OCI-LY7 (cell line): ENCODE measurements at places on chromosomes 11 and 22.

DNA sequence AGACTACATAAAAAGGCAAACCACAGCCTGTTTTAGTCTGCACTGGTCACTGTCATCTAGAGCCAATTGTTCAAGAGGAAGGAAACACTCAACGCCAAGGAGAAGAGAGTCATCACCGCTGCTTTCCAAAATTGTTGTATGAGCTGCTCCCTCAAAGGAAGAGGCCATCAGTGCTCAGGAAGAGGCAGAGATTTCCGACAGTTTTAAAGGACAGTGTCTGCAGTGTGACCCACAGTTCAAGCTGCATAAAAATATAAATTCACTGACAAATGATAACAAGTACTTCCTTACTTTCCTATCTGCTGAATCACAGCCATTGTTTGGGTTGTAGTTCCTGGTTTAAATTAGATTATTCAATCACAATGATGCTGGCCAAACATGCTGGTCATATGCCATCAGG, 16.4 kb downstream of the PRCP start:
- no peak for DNase-seq

GRCh38 chr11:44524751-44525201, 40.7 kb upstream of the CD82 start:
- no peak for DNase-seq

GRCh38 chr11:241634-242033, 4.9 kb downstream of the PSMD13 start:
- DNase-seq: no peak

- DNase-seq: no peak
These were observed 4.6 kb downstream of the MALAT1 start for GRCh38 chr11:65503368-65503948.

DNA sequence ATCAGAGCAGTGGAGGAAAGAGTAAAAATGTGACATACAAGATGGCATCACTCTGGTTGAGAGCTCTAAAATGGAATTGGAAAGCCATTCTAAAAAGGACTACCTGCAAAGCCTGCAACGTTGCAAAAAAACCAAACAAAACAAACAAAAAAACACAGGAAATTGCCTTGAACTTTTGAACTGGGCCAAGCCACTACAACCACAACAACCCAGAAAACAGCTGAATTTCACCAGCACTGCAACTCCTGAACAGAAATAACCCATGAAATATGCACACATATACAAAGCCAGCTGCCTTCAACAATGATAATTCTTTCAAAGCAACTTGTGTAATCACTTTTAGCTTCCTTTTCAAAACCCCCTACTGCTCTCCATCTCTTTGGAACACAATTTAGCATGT, 326.6 kb upstream of the LRRC4C start:
- no peak for DNase-seq

DNA sequence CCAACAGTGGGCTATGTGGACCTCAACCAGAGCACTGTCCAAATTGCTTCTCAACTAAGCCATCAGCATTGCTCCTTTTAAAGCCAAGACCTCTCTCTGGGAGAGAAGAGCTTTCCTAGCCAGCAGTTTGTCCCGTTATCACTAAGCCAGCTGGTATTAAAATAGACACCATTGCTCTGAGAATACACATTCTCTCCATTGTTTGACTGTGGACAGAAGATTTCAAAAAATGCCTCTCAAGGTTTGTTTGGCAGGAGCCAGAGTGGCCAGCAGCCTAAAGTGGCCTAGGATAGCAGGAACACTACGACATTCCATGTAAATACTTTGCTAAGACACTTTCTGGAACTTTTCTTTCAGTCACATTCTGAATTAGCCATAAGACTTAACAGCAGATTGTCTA, 41.3 kb downstream of the EIF4ENIF1 start:
- DNase-seq: no peak

DNA sequence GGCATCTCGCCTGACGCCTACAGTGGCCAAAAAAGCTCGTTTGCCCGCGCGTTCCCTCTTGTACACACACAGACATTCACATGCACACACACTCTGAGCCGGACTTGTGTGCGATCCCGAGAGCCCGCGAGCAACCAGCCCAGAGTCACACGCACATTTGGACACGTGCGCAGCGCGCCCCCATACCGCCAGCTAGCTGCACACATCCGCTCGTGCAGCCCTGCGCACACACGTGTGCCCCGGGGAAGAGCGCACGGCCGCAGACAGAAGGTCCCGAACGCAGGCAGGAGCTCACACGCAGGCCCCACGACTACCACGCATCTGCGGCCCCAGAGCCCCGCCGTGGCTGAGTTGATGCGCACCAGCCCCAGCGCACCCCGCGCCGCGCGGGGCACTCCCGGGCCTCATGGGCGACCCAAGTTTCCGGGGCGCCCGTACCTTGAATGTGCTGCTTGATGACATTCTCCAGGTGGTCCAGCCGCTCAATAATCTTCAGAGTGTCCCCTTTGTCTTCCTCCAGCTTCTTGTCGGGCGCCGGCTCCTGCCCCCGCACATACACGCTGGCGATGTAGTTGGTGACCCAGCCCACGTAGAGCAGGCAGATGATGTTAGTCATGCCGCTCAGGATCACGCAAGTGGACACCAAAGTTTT, 758 bp downstream of the GALNT18 start:
- DNase-seq: no peak

- no peak for DNase-seq
These were observed 2.2 kb downstream of the SLC3A2 start for GRCh38 chr11:62882788-62883501.

- DNase-seq: no peak
These were observed 27.6 kb downstream of the SLC35F2 start for GRCh38 chr11:107830915-107831540.

DNA sequence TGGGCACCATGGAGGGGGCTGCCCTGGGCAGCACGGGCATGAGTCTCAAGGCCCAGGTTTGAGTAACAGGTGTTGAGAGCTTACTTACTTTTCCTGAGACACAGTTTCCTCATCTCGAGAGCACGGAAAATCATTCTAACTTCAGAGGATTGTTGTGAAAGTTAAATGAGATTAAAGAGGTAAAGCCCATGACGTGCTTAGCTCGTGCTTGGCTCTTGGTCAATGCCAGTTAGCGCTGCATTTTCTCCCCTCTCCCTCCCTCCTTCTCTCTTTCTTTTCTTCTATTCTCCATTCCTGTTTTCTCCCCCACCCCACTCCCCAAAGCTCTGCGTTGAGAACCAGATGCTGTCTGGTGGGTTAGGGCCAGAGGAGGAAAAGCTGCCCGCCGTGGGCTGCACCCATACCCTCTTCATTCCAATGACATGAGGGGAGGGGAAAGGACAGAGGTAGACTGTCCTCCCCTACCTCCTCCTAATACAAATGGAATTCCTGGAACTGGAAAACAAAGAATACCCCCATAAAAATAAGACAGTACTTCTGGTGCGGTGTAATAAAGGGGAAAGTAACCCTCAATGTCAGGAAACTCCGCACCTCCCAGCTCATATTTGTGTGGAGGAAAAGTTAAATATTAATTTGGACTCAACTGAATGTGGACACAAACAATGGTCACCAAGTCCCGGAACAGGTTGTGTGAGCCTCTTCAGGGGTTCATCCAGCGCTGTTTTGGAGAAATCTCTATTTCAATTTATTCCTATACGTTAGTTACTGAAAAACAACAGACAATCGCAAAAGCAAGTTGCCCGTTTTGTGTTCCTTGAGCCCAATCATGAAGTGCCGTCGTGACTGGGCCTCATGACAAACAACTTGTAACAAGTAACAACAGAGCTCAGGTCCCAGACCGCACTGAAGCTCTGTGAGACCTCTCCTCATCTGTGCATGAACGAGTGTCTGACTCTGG, 54.8 kb upstream of the B3GAT1 start:
- DNase-seq: no peak
